ENCODE measurements at places on chromosomes 1 and 21. TPM values are rescaled to one million over a fixed set of nuclear protein-coding genes. Genes with fewer than 3 reads are reported as not detected.

Gene TMPRSS15
- not detected for polyA plus RNA-seq

Gene NCSTN
- polyA plus RNA-seq, result 83.4 TPM

Gene S100A14
- polyA plus RNA-seq, result 157 TPM

Gene OLIG2
- 0.04 TPM for polyA plus RNA-seq

Gene TRIM46
- 0.31 TPM for polyA plus RNA-seq

Gene VCAM1
- 7.6 TPM for polyA plus RNA-seq

Gene ZNHIT6
- polyA plus RNA-seq, result 8.8 TPM

All from lung (tissue), 17 donors.